ENCODE measurements at places on chromosomes 1 and 21.

DNA sequence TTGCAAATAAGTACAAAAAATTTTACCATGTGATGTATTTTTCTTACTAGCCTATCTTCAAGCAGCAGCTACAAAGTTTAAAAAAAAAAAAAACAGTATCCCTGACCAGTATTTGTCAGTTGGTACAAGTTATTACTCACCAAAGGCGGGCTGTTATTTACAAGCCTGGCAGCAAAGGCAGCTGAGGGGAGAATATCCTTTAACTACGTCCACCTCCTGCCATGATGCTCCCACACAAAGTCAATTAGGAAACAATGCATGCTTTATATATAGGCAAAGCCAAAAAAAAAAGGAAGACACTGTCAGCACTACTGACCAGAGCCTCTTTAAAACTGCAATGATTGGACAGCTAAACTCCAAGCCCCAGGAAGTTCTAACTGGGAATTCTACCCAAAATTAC lies 13.7 kb downstream of the PSMA5 start:
- DNase-seq, result no peak

DNA sequence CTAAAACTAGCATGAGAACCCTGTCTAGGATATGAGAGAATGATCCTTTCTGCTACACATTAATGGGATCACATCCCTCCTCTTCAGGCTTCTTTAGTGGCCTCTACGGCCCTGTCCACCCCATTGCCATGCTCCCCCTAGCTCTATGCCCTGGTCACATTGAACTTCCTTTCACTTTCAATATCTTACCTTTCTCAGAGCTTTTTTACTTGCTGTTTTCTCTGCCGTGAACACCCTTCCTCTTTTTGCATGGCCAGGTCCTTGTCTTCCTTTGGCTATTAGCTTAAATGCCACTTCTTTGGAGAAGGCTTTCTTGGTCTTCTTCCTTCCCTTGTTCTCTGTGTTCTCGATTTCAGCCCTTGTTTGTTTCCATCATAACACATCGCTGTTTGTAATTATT lies 97.4 kb downstream of the GIPC2 start:
- DNase-seq, result peak; percentile 26

DNA sequence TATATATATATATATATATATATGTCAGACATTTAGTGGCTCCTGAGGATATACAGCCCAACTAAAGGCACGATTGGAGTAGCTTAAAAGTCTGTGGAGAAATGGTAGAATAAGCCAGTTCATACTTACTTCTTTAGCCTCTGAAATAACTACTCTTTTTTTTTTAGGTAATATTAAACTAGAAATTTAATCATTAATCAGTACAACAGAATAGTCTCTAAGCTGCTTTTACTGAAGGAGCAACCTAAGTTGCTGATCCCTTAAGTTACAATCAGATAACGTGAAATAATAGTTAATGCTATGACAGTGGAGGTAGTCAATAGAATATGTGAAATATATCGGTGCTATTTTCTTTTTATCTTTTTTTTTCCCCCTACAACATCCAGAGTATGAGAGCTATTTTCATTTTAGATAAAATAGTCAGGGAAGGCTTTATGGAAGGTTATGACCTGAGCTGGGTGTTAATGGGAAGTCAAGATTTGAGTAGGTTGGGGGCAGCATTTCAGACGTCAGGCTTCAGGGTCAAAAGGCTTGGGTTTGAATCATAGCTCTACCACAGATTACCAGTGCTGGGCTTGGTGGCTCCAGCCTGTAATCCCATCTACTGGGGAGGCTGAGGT lies 15.6 kb downstream of the ZMPSTE24 start:
- no peak for DNase-seq

GRCh38 chr1:221606256-221606655 lies 135.6 kb downstream of the DUSP10 start:
- DNase-seq, result no peak

GRCh38 chr1:242240077-242240476 lies 241.2 kb upstream of the MAP1LC3C start:
- no peak for DNase-seq

DNA sequence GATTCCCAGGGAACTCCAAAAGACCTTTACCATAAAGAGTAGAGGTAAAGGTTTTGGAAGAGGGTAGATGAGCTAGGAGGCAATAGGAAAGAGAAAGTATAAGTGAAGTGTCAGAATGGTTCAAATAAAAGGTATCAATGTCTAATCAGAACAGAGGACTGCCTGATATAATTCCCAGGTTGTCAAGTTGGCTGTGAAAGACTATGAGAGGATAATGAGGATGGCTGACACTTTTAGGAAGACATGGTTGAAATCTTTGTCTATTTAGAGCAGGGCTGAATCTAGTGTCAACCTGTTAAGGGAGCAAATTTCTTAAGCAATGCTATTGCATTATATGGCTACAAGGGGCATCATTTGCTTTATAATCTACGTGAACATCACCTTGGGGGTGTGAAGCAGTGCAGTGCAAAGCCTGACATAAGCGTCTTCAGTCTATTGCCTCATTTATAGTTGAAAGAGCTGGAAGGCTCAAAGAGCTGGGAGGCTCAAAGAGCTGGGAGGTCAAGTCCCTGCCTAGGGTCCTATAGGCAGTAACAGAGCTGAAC lies 308.3 kb upstream of the DEPDC1 start:
- no peak for DNase-seq

DNA sequence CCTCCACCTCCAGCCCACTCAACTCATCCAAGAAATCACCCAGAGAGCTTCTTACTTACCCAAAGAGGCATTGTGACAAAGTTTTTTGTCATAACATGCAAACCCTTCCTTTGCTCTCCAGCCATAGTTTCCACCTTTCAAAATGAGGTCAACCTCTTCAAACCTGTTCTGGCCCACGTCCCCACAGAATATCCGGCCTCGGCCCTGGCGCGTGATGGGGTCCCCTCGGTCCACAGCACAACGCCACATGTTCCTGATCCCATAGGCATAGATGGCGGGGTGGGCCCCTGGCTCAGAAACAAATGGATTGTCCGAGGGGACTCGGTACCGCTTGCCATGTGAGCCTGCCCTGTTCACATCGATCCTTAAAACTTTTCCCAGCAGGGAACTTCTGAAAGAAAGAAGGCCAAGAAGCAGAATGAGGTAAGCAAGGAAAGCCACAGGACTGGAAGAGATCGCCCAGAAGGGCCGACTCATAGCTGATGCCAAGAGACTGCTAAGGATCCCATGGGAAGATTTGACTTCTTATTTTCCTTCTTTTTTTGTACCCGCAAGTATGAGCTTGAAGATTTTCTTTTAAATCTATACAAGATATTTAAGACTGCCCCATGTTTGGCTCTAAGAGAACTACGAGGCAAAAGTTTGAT lies 7.8 kb downstream of the HHIPL2 start:
- DNase-seq, result no peak

- no peak for DNase-seq
These were observed 876 bp downstream of the ALDH9A1 start for GRCh38 chr1:165697491-165697880.

- no peak for DNase-seq
These were observed 153.4 kb downstream of the PBX1 start for GRCh38 chr1:164712131-164713036.

DNA sequence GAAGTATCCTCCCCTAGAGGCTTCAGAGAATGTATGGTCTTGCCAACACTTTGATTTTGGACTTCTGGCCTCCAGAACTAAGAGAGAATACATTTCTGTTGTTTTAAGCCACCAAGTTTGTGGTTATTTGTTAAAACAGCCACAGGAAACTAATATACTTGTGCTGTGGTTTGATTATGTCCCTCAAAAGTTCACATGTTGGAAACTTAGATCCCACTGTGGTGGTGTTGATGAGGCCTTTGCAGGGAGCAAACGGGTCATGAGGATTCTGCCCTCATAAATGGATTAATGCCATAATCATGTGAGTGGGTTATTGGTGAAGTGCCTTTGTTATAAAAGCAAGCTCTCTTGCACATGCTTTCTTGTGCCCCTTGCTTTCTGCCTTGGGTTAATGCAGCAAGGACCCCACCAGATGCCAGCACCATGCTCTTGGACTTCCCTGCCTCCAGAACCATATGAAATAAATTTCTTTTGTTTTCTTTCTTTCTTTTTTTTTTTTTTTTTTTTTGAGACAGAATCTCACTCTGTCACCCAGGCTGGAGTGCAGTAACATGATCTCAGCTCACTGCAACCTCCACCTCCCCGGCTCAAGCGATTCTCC lies 157.3 kb downstream of the CLIC6 start:
- no peak for DNase-seq

GRCh38 chr1:6408023-6408422 lies 11.7 kb downstream of the HES2 start:
- DNase-seq, result no peak

DNA sequence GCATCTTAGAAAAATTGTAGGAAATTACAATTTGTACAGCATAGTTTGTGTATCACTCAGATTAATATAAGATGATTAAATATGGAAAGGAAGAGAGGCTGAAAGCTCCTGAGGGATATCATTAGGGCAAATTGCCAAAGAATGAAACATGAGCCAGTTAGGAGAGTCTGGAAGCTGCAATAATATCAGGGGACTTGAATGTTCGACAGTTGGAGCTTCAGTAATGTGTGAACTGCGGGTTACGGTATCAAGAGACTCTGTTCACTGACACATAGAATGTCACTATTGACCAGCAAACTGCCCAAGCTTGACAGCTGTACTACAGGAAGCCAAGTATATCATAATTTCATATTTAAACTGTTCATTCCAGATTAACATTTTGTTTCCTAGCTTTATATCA lies 157.2 kb downstream of the DENND1B start:
- DNase-seq, result no peak

- DNase-seq, result no peak
These were observed 5.7 kb upstream of the SLC1A7 start for GRCh38 chr1:53148123-53148522.

DNA sequence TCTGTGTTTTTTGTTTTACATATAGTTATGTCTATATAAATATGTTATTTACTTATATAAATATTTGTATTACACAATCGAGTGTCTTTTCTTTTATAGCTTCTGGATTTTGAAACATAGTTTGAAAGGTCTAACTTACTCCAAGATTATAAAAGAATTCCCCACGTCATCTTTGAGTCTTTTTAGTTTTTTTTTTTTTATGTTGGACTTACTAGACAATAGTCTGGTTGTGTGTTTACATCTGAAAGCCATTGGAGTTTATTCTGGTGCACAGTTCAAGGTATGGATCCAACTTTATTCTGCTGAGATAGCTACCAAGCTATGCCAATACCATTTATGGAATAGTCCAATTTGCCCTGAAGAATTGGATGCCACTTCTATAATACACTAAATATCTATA lies 26.1 kb upstream of the RCAN3 start:
- DNase-seq, result no peak

GRCh38 chr1:48000883-48001282 lies 3.7 kb upstream of the TRABD2B start:
- no peak for DNase-seq

DNA sequence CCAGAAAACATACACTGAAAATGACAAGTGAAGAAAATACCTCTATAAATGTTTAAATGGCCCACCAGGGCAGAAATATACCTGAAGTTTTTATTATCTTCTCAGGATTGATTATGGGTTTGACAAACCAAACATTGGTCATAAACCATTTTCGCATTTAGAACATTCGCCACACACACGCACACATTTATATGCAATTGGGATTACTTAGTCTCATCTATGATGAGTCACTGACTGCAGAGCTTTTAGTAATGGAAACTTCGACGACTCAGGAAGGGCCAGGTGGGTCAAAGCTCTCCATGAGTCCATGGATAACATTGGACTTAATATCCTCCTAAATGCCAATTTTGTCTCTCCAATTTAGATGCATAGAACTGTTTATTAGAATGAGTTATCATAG lies 16.9 kb downstream of the NRDC start:
- DNase-seq, result no peak

DNA sequence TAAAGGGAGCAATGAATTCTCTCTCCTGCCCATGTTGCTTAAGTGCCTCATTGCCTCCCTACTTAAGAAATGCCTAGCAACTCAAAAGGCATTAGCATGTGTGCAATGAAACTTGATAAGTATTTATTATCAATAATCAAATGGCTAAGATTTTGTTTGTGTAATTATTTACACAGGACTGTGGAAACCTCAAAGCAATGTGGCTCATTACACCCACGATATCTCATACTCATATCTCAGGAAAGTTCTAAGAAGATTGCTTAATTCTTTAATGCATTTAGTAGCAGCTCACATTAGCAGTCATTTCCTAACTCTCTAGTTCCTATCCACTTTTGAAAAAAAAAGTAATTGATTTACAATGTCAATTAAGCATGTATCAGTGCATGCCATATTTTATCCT lies 253.3 kb downstream of the DUSP10 start:
- no peak for DNase-seq

DNA sequence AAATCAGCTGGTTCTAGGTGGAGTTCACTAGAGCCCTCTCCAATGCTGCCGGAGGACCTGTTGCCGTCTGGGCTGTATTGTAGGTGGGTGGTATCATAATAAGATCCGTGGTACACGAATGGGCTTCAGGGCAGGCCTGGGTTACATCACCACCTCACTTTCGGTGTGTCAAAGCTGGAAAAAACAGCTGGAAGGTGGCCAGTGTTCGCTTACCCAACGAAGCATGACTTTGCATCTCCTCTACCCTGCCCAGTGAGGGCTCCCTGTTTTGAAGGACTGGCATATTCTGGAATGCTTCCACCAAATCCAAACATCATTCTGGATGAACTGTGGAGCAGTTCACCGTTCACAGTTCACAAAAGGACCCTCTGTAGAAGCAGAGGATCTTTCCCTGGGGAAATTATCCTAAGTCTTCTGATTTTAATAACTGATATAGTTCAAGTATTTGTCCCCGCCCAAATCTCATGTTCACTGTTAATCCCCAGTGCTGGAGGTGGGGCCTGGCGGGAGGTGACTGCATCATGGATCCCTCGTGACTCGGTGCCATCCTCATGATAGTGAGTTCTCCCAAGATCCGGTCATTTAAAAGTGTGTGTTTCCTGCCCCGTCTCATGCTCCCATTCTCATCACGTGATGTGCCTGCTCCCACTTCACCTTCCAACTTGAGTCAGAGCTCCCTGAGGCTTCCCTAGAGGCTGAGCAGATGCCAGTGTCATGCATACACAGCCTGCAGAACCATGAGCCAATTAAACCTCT lies 429.0 kb downstream of the KIF26B start:
- DNase-seq, result no peak

- no peak for DNase-seq
These were observed 17.0 kb upstream of the ADAR start for GRCh38 chr1:154624746-154625643.

DNA sequence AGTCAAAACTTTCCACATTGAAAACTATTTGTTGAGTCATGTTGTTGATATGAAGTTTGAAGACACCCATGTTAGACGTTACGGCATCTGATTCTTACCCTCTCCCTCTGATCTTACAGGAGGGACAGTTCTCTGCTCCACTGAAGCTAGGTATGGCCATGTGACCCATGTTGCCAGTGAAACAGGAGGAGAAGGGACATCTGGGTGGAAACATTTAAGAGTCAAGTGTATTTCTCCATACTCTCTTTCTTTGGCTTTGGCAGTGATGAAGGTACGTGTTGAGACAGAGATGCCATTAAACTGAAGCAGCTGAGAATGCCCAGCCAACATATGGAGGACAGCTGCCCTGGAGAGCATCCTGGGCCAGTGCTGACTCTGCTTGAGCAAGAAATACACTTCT lies 198.4 kb upstream of the PTGFR start:
- DNase-seq, result no peak

- DNase-seq, result no peak
These were observed 51.2 kb downstream of the POFUT2 start for GRCh38 chr21:45236481-45236880.

- DNase-seq, result no peak
These were observed 23.1 kb downstream of the HSD11B1 start for GRCh38 chr1:209727785-209728184.
